Panc1 (cell line): ENCODE measurements at places on chromosomes 4 and X.
A peak's percentile ranks its signal among the peaks of the same experiment; 100 is the strongest.

DNA sequence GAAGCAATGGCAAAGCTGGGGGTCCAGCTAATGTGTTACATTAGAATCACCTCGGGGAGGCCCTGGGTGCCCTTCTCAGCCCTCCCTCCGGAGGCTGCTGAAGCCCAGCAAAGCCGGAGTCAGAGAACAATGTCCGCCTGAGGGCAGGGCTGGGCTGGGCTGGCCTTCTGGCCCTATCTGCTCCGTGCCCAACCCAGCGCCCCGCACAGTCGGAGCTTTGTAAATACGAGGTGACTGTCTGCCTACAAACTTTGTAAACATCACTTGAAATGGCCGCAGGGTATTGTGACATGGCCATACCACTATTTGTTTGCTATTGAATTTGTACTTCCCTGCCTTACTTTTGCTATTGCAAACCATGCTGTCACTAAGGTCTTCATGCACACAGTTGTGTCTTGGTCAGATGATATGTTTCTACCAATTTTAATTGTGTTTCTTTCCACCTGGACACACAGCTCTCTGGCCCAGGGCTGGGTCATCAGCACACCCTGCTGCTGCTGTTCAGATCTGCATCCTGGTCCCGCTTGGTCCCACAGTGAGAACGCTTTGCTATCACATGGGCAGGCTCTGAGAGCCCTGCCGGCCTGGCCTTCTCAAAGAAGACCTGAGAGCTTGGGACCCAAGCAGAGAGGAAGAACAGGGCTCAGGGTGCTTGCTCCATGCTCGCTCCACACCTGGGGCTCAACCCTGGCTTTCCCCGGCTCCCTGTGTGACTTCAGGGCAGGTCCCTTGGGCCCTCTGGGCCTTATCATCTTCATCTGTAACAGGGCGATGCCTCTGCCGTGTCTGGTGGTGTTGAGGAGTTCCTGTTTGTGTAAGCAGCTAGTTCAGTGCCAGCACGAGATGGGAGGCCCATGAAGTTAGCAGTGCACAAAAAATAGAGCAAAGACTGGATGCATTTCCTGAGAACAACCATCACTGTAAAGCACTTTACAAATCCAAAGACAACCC is 2.3 kb downstream of the S100P start:
- no peak for DNase-seq

- no peak for DNase-seq
Observed at GRCh38 chrX:9293051-9293496, 171.8 kb upstream of the TBL1X start.

GRCh38 chrX:281166-281999 is at the start of gene PLCXD1:
Gene PLCXD1 (plus strand): TSS chrX:281381. CDS start chrX:284188, 2,807 bp downstream.
- DNase-seq, result no peak

DNA sequence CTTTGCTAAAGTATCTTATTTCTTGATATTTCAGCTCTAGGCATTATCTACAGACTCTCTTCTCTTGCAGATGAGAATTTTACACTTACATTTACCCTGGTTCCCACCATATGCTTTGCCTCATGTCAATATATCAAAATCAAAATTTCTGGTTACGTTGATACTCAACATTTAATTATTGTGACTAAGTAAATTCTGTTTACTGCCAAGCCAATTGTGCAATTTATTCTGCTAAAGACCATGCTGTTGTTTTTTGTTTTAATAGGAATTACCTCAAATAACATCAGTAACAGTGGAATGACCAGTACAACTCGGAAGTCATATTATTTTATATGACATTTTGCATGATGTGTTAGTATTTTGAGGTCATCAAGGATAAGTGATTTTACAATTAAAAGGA is 125.5 kb downstream of the IL15 start:
- DNase-seq, result no peak

- DNase-seq, result no peak
Observed at GRCh38 chr4:61451935-61452334, 251.8 kb downstream of the ADGRL3 start.

DNA sequence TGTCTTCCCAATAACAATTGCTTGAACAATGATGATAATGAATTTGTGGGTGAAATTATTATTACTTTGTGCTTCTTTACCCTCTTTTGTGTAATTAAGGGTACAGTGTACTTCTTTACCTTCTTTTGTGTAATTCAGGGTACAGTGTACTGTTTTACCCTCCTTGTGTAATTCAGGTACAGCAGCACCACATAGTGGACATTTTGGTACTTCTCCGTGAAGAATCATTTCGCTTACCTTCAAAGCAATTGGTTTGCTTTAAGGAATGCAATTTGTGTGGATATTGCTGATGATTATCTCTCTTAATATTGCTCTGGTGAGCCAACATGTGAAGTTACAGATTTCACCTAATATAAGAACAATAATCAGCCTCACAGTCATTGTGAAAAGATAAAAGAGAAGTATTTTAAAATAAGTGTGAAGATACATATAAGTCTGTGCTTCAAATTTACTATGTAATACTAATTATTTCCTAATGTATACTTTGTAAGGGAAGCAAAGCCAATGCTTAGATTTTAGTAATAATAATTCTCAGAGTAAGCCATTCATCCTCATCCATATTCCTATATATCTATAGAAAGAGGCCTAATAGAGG is 27.2 kb upstream of the SEC24B start:
- peak; percentile 28 for DNase-seq

DNA sequence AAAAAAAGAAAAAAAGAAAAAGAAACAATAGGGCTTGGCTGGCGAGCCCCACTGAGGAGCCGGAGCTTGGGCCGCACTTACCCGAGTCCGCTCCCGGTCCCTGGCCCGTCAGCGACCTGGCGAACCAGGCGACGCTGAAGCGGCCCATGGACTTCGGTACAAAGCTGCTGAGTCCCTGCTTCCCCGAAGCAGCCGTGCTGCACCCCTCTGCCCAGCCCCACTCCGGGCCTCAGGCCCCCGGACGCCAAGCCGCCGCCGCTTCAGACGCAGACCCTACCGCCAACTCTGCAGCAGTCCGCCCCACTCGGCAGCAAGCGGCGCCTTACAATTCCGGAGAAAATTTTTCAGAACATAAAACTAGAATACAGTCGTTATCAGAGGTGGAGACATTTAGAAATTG is 300.5 kb downstream of the OPHN1 start:
- DNase-seq, result no peak
